Activated naive CD4-positive, alpha-beta T cell treated with anti-CD3 and anti-CD28 coated beads for 36 hours (primary cell): ENCODE measurements at places on chromosomes 11 and 22. TPM values are rescaled to one million over a fixed set of nuclear protein-coding genes. Genes with fewer than 3 reads are reported as not detected.

- H3K4me1 ChIP-seq: peaks cover 4% of the 10 kb centered on the region
- no peak overlapping the region for H3K4me3 ChIP-seq
- no peak for DNase-seq
Measured at GRCh38 chr11:86816251-86816726, 15.9 kb downstream of the PRSS23 start.

DNA sequence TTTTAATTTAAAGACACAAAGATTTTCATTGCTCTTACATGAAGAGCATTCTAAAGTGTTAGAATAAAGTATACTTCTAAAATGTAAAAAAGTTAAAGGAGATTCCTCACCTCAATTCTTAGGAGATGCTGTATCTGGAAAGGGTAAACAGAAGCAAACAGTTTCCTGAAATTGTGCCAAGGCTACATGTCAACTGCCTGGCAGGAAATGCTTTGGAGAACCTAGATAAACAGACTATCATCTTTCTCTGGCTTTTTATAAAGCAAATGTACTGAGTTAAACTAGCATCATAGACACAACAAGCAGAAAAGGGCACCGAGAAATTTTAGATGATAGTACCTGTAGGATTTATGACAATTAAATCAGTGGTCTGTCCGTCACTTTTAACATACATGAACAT is 24.7 kb upstream of the AKIP1 start:
- no peaks in the 10 kb centered on the region for H3K4me1 ChIP-seq
- no peak overlapping the region for H3K4me3 ChIP-seq
- no peaks in the 10 kb centered on the region for H3K36me3 ChIP-seq
- H3K27ac ChIP-seq: no peak overlapping the region

GRCh38 chr11:130765406-130765805 is 150.9 kb downstream of the SNX19 start:
- no peak for DNase-seq
- H3K4me3 ChIP-seq: no peak overlapping the region
- peaks cover 2% of the 10 kb centered on the region for H3K27me3 ChIP-seq
- H3K4me1 ChIP-seq: no peaks in the 10 kb centered on the region

The ACRV1 gene
- total RNA-seq: not detected

GRCh38 chr22:20264614-20265452 is 3.3 kb downstream of the RTN4R start:
- no peaks in the 10 kb centered on the region for H3K27me3 ChIP-seq
- no peak overlapping the region for H3K4me3 ChIP-seq
- H3K27ac ChIP-seq: no peak overlapping the region
- no peaks in the 10 kb centered on the region for H3K36me3 ChIP-seq
- H3K4me1 ChIP-seq: peaks cover 4% of the 10 kb centered on the region
